ENCODE measurements at places on chromosomes 2 and 18. TPM values are rescaled to one million over a fixed set of nuclear protein-coding genes. Genes with fewer than 3 reads are reported as not detected.

The KYNU gene
- not detected for total RNA-seq

The PLGLB2 gene
- total RNA-seq, result 2.1 TPM

The PDK1 gene
- 7.7 TPM for total RNA-seq

The MOCOS gene
- 0.85 TPM for total RNA-seq

The CRIM1 gene
- total RNA-seq, result 675 TPM

The BZW1 gene
- total RNA-seq, result 347 TPM

The ALPG gene
- not detected for total RNA-seq

The FZD7 gene
- 0.29 TPM for total RNA-seq

The SLC39A6 gene
- 13.2 TPM for total RNA-seq

The SEPTIN2 gene
- total RNA-seq, result 427 TPM

The BOLL gene
- total RNA-seq, result not detected

The TRIM43 gene
- not detected for total RNA-seq

The CXCR4 gene
- 52.4 TPM for total RNA-seq

Data from endothelial cell of umbilical vein (primary cell).